ENCODE measurements at places on chromosomes 5 and 9. TPM values are rescaled to one million over a fixed set of nuclear protein-coding genes. Genes with fewer than 3 reads are reported as not detected.

POLR3G gene
- 1.1 TPM for total RNA-seq

SH2D3C gene
- total RNA-seq, result 1.6 TPM

PCDHA1 gene
- total RNA-seq, result not detected

PDCD1LG2 gene
- not detected for total RNA-seq

NMUR2 gene
- total RNA-seq, result 0.80 TPM

- no peaks in the 10 kb centered on the region for H3K36me3 ChIP-seq
- no peak for DNase-seq
- H3K4me1 ChIP-seq, result peaks cover 20% of the 10 kb centered on the region
- H3K27me3 ChIP-seq, result peaks cover 25% of the 10 kb centered on the region
Observed at GRCh38 chr9:79360387-79361347, 211.1 kb upstream of the TLE4 start.

DNA sequence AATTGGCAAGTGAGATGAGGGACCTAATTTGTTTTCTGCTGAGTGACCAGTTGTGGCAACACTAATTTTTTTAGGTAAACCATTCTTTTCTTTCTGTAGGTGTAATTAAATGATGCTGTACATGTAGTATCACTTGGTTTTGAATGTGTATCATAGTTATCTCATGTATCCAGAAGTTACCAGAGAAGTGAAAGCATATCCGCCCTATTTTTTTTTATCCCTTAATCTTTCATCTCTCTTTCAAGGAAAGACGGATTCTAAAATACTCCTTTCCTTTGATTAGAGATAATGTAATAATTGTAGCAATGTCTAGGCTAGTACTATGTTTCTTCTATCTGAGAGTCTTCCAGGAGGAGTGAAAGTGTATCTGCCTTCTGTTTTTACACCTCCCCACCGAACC lies 7.1 kb downstream of the KDM3B start:
- H3K27me3 ChIP-seq, result no peaks in the 10 kb centered on the region
- DNase-seq, result no peak
- H3K27ac ChIP-seq, result no peak overlapping the region
- H3K36me3 ChIP-seq, result peaks cover 12% of the 10 kb centered on the region

DNA sequence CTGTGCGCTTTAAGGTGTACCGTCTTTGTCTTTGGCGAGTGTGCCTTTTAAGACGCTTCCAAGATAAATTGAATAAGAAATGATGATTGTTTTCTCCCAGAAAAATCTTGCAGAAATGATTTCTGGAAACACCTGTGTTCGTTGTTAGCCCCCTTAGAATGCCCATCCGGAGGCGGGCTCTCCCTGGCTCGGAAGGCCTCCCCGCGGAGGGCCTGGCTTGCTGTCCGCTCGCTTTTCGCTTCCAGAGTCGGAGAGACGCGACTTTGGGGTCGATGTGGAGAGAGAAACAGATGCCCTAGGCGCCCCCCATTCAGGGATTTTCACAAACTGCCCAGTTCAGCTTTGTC lies 23.9 kb downstream of the LECT2 start:
- H3K27ac ChIP-seq, result no peak overlapping the region
- H3K4me1 ChIP-seq, result peaks cover 5% of the 10 kb centered on the region
- H3K36me3 ChIP-seq, result no peaks in the 10 kb centered on the region
- peaks cover 77% of the 10 kb centered on the region for H3K27me3 ChIP-seq

DNA sequence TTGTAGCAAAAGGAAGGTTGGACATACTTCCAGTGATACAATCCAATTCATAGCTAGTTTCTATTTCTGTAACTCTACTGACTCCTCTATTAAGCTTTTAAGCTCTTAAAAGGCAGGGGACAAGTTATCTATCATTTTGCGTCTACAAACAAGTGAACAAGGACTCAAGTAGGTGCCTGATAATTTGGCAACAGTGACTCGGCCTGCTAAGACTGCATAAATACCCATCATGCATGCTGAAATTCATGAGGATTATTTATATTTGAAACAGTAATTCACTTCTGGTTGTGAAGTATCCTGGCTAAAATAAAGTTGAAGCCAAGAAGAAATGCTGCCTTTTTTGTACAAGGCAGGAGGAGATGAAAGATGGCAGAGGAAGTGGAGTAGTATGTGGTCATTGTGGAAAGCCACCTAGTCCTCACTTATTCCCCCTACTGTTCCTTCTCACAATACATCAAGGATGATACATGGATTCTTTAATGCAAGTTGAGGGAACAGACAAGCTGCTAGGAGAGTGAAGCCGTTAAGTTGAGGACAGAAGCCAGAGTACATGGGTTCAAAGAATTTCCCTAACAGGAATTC lies 74.0 kb downstream of the MRPS27 start:
- DNase-seq, result no peak
- no peak overlapping the region for H3K4me3 ChIP-seq
- no peaks in the 10 kb centered on the region for H3K27me3 ChIP-seq
- H3K4me1 ChIP-seq, result peaks cover 43% of the 10 kb centered on the region
- H3K36me3 ChIP-seq, result peaks cover 2% of the 10 kb centered on the region

- no peak overlapping the region for H3K27ac ChIP-seq
- no peaks in the 10 kb centered on the region for H3K36me3 ChIP-seq
- no peak for DNase-seq
- H3K27me3 ChIP-seq, result no peaks in the 10 kb centered on the region
- no peak overlapping the region for H3K4me3 ChIP-seq
Observed at GRCh38 chr5:141155540-141156374, 5.9 kb downstream of the PCDHB6 start.

DNA sequence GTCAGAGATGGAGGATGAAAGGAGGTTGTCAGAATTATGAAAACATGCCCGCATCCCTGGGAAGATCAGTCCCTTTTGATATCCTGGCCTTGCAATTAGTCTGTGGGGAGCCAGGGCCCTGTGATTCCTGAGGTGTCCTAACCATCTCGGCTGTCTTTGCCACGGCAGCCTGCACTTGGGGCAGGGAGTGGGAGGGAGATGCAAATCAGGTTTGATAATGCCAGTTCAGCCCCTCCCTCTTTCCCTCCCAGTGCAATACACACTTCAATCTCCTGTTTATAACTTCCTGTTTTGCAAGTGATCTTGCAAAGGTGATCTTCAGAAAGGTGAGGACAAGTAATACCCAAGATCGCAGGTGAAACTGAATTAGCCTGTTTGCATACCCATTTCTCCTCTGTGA lies 114.0 kb upstream of the ALDH1B1 start:
- peak; percentile 39 for DNase-seq
- no peak overlapping the region for H3K4me3 ChIP-seq
- H3K36me3 ChIP-seq, result no peaks in the 10 kb centered on the region

DNA sequence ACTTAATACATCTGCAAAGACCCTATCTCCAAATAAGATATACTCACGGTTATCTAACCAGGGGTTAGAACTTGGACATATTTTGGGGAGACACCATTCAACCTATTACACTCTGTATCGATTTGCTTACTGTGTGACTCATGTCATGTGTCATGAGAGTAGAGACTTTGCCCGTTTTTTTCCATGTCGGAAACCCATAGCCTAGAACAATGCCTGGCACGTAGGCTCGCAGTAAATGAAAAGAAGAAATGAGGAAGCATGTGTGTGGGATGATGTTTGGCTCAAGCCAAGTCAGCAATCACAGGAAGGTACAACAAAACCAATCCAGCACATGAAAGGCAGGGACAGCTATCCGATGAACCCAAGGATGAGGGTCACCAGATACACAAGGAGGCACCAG lies 94.6 kb upstream of the DNAH5 start:
- DNase-seq, result no peak
- no peak overlapping the region for H3K4me3 ChIP-seq
- no peaks in the 10 kb centered on the region for H3K36me3 ChIP-seq
- H3K27me3 ChIP-seq, result peaks cover 2% of the 10 kb centered on the region
- peaks cover 36% of the 10 kb centered on the region for H3K4me1 ChIP-seq

GRCh38 chr5:14450018-14450524 lies 131.5 kb upstream of the OTULINL start:
- peaks cover 67% of the 10 kb centered on the region for H3K4me1 ChIP-seq
- H3K4me3 ChIP-seq, result peak overlapping the region; percentile 71
- no peak for DNase-seq
- no peaks in the 10 kb centered on the region for H3K27me3 ChIP-seq
- peak overlapping the region; percentile 80 for H3K27ac ChIP-seq

- H3K27me3 ChIP-seq, result no peaks in the 10 kb centered on the region
- DNase-seq, result no peak
- H3K4me3 ChIP-seq, result no peak overlapping the region
Observed at GRCh38 chr5:151180291-151180690, 22.7 kb upstream of the ANXA6 start.

DNA sequence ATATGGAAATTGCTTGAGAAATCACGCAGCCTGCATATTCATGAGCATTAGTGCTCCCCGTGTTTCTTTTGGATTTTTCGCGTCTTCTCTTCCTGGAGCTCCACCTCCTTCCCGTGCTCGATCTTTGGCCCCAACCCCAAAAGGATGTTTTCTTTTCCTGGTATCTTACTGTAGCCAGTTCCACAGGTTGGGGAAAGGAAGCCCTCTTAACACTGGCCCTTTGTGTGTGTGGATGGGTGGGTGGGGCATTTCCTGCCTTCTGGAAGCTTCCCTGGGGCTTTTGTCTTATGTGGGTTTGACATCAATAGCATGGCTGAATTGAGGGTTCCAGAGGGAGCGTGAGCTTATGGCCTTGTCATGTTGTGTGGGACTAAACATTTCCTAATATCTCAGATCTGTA lies 21.9 kb downstream of the STXBP1 start:
- no peak overlapping the region for H3K4me3 ChIP-seq
- no peaks in the 10 kb centered on the region for H3K36me3 ChIP-seq
- peaks cover 34% of the 10 kb centered on the region for H3K4me1 ChIP-seq
- no peak overlapping the region for H3K27ac ChIP-seq
- no peaks in the 10 kb centered on the region for H3K27me3 ChIP-seq

DNA sequence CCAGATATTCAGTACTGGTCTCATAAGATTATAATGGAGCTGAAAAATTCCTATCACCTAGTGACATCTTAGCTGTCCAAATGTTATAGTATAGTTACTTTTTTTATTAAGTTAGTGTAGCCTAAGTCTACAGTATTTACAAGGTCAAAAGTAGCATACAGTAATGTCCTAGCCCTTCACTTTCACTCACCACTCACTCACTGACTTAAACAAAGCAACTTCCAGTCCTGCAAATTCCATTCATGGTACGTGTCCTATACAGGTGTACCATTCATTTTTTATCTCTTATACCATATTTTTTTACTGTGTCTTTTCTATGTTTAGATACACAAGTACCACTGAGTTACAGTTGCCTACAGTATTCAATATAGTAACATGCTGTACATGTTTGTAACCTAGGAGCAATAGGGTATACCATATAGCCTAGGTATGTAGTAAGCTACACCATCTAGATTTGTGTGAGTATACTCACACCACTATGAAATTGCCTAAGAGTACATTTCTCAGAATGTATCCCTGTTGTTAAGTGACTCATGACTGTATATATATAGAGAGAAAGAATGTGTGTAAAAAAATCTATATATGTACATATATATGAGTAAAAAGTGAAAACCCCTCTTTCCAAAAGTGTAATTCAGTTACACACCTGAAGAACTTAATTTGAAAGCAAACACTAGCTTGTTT lies 234.8 kb upstream of the WWC1 start:
- no peak overlapping the region for H3K4me3 ChIP-seq
- H3K27ac ChIP-seq, result no peak overlapping the region
- DNase-seq, result no peak
- H3K27me3 ChIP-seq, result no peaks in the 10 kb centered on the region

GRCh38 chr5:92923885-92924284 lies 657.1 kb downstream of the NR2F1-AS1 start:
- peaks cover 22% of the 10 kb centered on the region for H3K4me1 ChIP-seq
- H3K27me3 ChIP-seq, result no peaks in the 10 kb centered on the region
- H3K4me3 ChIP-seq, result no peak overlapping the region
- H3K36me3 ChIP-seq, result no peaks in the 10 kb centered on the region
- no peak for DNase-seq

GRCh38 chr9:82212885-82213284 lies 224.3 kb downstream of the SPATA31D1 start:
- no peaks in the 10 kb centered on the region for H3K4me1 ChIP-seq
- DNase-seq, result no peak
- H3K4me3 ChIP-seq, result no peak overlapping the region
- H3K36me3 ChIP-seq, result no peaks in the 10 kb centered on the region
- H3K27me3 ChIP-seq, result no peaks in the 10 kb centered on the region

DNA sequence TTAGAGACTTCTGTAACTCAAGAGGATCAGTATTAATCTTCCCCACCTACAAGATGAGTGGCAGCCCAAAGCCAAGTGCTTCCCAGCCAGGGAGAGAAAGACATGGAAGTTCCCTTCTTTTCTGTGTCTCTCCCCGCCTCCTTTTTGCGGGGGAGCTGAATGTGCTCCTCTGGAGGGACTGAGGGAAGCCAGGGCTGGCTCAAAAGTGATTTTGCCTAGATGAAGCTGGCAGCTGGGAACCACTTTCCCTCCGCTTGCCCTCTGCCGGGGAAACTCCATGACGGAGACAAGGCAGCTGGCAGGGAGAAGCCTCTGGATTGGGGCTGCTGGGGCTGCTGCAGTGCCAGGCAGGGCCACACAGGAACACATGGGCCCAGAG lies 24.4 kb downstream of the EGR1 start:
- peaks cover 21% of the 10 kb centered on the region for H3K4me1 ChIP-seq
- H3K36me3 ChIP-seq, result no peaks in the 10 kb centered on the region
- peak overlapping the region; percentile 60 for H3K27ac ChIP-seq

GRCh38 chr5:76782444-76782843 lies 36.4 kb upstream of the F2RL1 start:
- no peak overlapping the region for H3K27ac ChIP-seq
- no peaks in the 10 kb centered on the region for H3K36me3 ChIP-seq
- H3K4me1 ChIP-seq, result peaks cover 15% of the 10 kb centered on the region
- H3K27me3 ChIP-seq, result no peaks in the 10 kb centered on the region

DNA sequence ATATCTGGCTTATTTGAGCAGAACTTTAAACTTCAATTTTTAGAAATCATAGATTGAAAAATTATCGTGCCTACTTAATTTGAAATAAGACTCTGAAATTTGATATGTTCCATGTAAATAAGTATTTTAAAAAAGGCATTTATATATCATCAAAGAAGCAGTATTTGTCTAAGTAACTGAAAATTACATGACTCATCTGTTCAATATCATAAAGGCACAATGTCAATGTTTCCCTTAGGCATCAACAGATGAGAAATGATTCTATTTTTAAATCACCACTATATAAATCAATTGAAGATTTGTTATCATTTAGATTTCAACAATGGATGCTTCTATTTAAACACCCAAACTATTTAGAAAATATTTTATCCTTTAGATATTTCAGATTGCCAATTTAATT lies 142.9 kb upstream of the POU5F2 start:
- H3K27me3 ChIP-seq, result no peaks in the 10 kb centered on the region
- H3K36me3 ChIP-seq, result no peaks in the 10 kb centered on the region
- no peak for DNase-seq
- no peak overlapping the region for H3K4me3 ChIP-seq

DNA sequence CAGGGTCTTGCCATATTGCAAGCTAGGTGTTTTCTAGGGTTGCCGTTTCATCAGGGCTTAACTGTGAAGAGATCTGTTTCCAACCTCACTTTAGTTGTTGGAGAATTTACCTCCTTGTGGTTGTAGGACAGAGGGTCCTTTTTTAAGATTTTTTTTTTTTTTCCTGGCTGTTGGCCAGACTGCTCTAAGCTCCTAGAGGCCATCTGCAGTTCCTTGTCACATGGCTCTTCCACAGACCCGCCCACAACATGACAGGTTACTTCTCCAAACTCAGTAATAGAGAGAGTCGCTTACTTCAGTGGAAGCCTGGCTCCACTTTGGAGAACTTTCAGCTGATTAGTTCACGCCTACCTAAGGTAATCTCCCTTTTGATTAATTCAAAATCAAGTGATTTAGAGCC lies 543.7 kb downstream of the DMRTA1 start:
- H3K27me3 ChIP-seq, result no peaks in the 10 kb centered on the region
- no peak overlapping the region for H3K27ac ChIP-seq
- DNase-seq, result no peak

Data from type B pancreatic cell (in vitro differentiated cells).